ENCODE measurements at places on chromosomes 6 and 20. TPM values are rescaled to one million over a fixed set of nuclear protein-coding genes. Genes with fewer than 3 reads are reported as not detected.

Gene ULBP1
- under 0.01 TPM for total RNA-seq

Gene ANKRD66
- not detected for total RNA-seq

Gene MAN1A1
- 176 TPM for total RNA-seq

Gene SLC22A1
- 0.92 TPM for total RNA-seq

Gene GMPR
- total RNA-seq: 9.7 TPM

Gene ZNF391
- 0.92 TPM for total RNA-seq

Gene PHACTR1
- 0.09 TPM for total RNA-seq

Gene DNAH8
- total RNA-seq: 0.09 TPM

Gene GRM1
- under 0.01 TPM for total RNA-seq

Gene SLC13A3
- total RNA-seq: 2.7 TPM

Gene NR2E1
- total RNA-seq: not detected

Gene STX11
- total RNA-seq: 0.55 TPM

Gene XKR7
- total RNA-seq: not detected

Gene TRIM27
- total RNA-seq: 44.1 TPM

Gene CAPN11
- 0.09 TPM for total RNA-seq

Gene BHLHE23
- total RNA-seq: not detected

Gene CPXM1
- 0.71 TPM for total RNA-seq

Gene DEFB124
- total RNA-seq: not detected

Gene SALL4
- 0.28 TPM for total RNA-seq

Gene RBPJL
- not detected for total RNA-seq

Gene HSPA12B
- total RNA-seq: 0.46 TPM

Gene DACT2
- total RNA-seq: 0.85 TPM

All from smooth muscle cell of bladder (primary cell).